Mesendoderm (in vitro differentiated cells): ENCODE measurements at places on chromosomes 5 and 9.

- no peak for DNase-seq
Measured at GRCh38 chr5:124951661-124952060, 205.2 kb upstream of the ZNF608 start.

GRCh38 chr9:15717290-15717967 is 164.6 kb downstream of the CCDC171 start:
- no peak for DNase-seq

DNA sequence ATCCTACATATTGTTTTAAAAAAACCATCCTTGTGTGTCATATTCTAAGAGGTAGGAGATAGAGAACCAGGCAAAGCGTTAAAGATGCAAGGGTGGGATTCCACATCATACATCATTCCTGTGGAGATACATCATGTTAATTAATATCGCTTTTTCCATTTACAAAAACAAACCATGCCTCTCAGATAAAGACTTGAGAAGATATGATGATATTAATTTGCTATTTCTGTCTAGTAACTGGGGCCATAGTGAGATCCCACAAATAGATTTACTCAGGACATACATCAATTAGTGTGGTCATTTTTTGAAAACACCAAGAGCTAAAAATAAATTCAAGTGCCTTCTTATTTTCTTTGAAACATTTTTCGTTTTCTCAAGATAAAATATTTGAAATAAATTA is 165.4 kb upstream of the TARS1 start:
- no peak for DNase-seq

GRCh38 chr9:26271495-26272122 is 593.4 kb upstream of the TUSC1 start:
- DNase-seq: no peak

DNA sequence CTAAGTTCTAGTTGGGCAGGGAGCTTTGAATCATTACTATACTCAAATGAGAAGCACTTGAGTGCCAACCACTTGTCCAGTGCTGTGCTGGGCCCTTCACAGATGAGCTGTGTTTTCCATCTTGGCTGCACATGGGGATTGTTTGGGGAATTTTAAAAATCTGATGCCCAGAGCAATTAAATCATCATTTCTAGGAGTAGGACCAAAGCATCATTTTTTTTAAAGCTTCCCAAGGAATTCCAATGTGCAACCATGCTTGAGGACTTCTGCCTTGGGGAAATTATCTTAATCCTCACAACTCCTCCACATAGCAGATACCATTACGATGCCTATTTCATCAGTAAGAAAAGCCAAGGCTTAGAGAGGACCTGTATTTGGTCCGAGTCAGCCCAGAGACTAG is 131.4 kb downstream of the TMEM174 start:
- DNase-seq: no peak

GRCh38 chr5:98588215-98588614 is 185.2 kb upstream of the RGMB start:
- no peak for DNase-seq

GRCh38 chr5:152901754-152902153 is 496.7 kb upstream of the NMUR2 start:
- DNase-seq: no peak

DNA sequence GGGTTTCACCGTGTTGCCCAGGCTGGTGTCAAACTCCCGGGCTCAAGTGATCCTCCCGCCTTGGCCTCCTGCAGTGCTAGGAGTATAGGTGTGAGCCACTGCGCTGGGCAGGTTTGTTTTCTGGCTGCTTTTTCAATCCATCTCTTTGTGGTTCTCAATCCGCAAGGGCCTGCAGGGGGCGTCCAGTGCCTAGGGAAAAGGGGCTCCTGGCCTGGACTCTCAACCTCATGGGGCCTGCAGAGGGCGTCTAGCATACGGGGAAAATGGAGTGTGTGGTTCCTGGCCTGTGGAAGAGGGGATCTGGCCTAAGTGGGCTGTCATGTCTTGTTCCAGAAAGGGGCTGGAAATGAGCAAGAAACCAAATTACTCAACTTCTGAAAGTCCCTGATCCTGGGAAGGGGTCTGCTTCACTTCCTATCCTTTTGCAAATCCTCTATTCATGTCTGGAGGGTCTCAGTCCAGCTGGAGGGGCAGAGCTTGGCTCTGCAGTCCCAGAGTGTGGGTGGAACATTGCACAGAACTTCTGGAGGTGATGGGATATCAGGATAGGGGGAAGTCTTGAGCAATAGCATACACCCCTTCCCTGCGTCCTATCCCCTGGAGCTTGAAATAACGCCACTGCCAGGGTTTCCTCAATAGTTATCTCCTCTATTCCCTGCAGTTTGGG is 12.7 kb upstream of the CCL27 start:
- peak; percentile 94 for DNase-seq

GRCh38 chr9:21919377-21920362 is 74.5 kb downstream of the CDKN2A start:
- DNase-seq: no peak

DNA sequence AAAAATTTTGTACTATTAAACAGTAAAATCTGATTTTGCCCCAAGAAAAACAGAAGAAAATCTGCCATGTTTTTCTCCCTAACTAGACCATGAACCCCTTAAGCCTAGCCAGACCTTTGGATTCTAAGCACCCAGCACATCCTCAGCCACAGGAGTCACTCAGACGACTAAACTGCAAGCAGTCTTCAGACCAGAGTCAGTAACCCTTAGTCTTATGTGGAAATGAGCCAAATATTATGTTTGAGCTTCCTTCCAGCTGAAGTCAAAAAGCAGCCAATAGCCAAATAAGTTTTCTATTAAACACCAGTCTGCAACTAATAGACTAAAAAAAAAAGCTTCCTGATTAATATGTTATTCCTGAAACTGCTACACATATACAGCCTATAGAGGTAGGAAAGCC is 47.4 kb downstream of the GOLPH3 start:
- no peak for DNase-seq

DNA sequence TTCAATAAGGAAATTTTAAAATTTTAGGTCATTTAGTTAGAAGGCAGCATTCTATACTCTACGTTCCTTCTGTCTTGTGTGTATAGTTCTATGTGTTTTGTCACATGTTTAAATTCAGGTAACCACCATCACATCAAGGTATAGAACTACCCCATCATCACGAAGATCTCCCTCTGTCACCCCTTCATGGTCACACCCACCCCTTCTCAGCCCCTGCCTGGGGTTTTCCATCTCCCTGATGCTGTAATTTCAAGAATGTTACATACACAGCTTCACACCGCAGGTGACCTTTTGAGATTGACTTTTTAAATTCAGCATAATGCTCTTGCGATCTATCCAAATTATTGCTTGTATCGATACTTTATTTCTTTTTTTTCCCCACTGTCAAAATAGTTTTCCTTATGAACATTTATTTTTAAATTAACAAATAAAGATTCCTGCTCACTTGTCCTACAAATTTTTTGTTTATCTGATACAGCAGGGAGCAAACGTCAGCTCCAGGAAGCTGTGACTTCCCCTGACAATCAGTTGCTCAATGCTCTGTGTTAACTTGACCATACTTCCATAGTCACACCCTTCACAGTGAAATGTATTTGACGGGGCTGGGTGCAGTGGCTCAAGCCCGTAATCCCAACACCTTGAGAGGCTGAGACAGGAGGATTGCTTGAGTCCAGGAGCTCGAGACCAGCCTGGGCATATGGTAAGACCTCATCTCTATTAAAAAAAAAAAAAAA is 10.2 kb downstream of the BTNL8 start:
- DNase-seq: peak; percentile 57

DNA sequence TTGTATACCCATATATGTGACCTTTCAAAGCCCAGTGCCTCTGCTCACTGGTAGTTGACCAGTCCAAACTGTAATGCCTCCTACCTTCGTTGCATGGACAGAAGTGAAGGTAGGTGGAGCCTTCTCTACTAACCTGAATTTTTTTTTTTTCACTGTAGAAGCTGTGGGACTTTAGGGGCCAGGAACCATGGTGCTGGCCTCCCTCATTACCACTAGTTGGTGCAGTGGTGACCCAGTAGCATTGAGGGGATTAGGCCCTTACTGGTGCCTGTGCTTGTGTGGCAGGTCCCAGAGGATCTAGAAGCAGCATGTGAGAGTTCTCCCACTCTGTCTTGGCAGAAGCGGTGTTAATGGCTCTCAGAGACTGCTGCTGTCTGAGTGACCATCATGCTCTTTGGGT is 2.3 kb downstream of the RALGPS1 start:
- DNase-seq: peak; percentile 67

- DNase-seq: no peak
Measured at GRCh38 chr9:134545543-134546245, 95.9 kb upstream of the COL5A1 start.

DNA sequence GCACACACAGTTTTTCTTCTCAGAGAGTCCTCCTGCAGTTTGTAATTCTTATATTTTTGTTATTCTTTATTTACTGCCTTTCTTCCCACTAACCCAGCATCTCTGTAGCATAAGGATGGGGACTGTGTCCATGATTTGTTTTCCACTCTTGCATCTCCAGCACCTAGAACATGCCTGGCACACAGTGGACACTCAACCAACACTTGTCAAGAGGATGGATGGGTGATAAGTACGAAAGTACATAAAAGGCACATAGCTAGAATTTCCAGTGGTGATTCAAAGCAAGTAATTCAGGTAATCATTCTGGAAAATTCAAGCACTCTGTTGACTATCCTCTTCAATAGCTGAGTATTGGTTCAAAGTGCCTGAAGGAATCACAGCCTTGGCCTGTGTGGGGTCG is 60.2 kb upstream of the TRIO start:
- DNase-seq: no peak

DNA sequence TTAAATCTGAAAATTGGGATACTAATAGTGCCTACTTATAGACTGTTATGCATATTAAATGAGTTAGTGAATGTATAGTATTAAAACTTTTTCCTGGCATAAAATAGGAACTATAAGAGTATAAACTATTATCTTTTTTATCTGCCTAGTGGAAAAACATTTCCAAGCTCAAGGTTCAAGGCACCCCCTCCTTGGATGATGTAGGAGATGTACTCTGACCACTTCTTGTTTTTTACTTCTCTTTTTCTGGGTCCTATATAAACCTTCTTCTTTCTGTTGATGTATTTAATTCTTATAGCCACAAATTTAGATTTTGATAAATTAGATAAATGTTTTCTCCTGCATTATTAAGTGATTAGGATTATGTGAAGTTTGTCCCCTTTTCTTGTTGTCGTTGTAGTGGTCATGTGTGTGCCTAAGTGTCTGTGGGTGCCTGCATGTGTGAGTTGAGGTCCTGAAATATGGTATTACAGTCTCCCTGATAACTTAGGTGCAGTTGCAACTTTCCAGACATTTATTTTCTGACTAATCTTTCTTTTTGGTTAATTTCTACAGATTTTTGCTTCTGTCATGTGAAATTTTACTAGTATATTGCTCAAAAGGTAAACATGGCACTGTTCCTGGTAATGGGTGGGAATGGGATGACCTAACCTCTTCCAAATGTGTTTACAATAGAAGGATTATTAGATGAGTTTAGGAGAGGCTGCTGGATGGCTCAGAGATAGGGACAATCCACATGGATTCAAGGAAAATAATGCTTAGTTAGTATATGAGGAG is 160.8 kb upstream of the CDKN2B start:
- DNase-seq: no peak

DNA sequence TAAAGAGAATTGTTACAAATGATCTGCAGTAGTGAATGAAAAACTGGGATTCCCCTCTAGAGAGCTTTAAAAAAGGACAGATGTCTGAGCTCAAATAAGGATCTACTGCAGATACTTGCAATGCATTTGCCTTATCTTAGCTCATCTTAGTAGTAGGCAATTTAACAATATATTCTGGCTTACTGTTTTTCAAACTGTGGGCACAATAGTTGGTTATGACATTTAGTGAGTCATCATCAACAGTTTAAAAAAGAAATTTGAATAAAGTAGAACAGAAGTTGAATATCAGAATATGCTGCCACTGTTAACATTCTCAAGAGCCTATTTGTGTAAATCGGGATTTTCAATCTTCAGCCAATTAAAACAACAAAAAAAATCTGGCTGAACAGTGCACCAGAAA is 6.7 kb upstream of the CAST start:
- DNase-seq: no peak

- no peak for DNase-seq
Measured at GRCh38 chr9:18692268-18692667, 218.3 kb downstream of the ADAMTSL1 start.

- DNase-seq: no peak
Measured at GRCh38 chr9:37311938-37312708, 110.4 kb upstream of the GRHPR start.

- DNase-seq: no peak
Measured at GRCh38 chr9:132094314-132094791, 14.7 kb upstream of the MED27 start.

DNA sequence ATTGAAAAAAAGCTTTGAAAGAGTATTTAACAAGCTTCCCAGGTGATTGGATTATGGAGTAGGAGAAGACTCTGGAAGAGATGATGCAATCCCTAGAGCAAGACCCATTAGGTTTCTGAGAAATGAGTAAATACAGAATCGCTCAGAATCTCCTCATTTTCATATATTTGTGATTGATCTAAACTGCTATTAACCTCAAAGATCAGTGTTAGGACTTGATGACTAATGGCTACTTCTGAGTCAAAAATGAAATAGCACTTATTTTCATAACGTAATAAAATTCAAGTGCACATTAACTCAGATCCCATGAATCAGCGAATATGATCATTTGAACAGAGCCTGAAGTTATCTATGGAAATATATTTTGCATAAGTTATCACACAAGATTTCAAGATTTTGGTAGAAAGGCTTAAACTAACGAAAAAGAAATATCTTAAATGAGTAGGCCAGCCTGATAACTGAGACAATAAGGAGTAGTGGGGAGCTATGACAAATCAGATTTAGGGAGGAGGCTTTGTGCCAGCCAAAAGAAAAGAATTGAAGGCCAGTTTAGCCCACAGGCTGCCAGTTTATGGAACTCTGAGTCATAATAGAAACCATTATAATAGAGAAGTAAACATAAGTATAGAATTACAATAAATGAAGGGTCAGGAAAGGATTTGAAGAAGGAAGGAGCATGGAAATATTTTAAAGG is 106.7 kb upstream of the OSMR start:
- no peak for DNase-seq

DNA sequence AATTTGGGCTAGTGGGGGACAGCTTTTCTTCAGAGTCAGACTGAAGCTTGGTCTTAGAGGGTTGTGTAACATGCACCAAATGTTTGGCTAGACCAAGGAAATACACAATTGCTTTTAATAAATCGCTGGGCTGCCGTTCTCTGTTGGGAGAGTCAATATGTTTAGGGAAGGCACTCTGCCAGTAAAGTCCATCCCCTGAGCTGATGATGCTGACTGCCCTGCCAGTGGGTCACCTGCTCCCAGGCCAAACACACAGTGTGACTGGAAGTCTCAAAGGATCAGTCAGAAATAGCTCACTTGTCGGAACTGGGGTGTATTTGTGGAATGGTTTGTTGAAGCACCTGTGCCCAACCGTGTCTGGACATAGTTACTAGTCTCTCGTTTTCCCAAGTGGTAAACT is 17.9 kb upstream of the ZNF474 start:
- DNase-seq: no peak
